ENCODE measurements at places on chromosomes 4 and X.

DNA sequence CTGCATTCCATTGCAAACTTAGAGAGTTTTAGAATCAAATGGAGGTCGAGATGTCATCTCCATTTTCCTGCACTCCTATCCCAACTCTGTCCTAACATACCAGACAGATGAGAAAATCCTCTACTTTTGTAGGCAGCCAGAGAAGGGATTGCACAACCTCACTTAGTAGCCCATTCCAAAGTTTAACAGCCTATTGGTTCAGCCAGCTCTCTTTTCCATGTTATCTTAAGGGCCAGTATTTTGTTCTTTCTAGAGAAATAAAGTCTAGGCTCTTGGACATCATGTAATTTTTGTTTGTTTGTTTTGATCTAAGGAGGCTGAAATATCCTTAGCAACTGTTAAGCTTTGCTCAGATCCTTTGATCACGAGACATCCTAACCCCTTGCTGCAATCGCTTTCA lies 173.0 kb downstream of the COX18 start:
- peak; percentile 47 for DNase-seq

DNA sequence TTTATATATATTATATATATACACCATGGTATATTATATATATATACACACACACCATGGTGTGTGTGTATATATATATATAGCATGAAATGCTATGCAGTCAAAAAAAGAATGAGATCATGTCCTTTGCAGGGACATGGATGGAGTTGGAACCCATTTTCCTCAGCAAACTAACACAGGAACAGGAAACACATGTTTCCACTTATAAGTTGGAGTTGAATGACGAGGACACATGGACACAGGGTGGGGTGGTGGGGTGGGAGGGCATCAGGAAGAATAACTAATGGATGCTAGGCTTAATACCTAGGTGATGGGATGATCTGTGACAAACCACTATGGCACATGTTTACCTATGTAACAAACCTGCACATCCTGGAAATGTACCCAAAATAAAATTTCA lies 293.6 kb upstream of the NDST3 start:
- DNase-seq: no peak

- peak; percentile 83 for DNase-seq
Measured at GRCh38 chrX:75522565-75523431, at the start of gene ZDHHC15. TSS of gene ZDHHC15 (minus strand) at chrX:75523037. CDS start at chrX:75523024, 13 bp downstream.

DNA sequence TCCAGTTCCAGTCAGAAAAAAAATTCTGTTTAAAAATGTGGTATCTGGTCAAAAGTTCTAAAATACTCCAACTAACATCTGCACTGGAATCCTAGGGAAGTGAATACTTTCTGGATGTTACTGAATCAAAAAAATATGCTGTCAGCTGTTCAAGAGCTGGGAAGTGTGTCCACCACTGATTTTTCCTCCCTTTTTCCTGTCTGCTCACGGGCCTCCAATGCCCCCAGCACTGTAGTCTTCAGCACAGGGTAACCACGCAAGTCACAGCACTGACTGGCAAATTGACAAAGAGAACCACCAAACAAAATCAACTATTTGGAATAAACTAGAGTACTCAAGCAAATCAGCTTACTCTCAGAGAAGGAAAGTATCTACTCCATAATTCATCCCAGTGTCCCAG lies 9.9 kb downstream of the VEGFC start:
- DNase-seq: no peak

- DNase-seq: no peak
Measured at GRCh38 chr4:83266689-83267088, 17.9 kb downstream of the COQ2 start.

GRCh38 chrX:131225078-131225477 lies 64.0 kb downstream of the IGSF1 start:
- no peak for DNase-seq

Measured in stomach (tissue), 19 donors.